ENCODE measurements at places on chromosomes 1 and 21.

- DNase-seq, result no peak
Observed at GRCh38 chr21:28962465-28962864, 30.2 kb downstream of the LTN1 start.

DNA sequence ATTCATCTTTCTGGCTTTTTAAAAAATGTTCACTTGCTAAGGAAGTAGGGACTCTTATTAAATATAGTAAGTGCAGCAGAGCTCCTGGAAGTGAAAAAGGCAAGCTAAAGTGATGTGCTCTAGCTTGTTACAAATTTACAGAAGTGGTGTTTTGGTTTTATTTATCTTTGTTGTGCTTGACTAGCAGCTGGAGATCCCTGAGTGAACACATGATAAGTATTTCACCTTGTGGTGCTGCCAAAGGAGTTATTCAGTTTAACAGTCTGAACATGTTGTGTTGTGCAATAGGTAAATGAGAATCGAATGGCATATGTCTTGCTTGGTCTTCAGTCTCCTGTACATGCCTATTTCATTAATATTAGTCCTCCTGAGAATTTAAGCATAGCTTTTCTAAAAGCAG is 315.7 kb downstream of the TPR start:
- DNase-seq, result no peak

DNA sequence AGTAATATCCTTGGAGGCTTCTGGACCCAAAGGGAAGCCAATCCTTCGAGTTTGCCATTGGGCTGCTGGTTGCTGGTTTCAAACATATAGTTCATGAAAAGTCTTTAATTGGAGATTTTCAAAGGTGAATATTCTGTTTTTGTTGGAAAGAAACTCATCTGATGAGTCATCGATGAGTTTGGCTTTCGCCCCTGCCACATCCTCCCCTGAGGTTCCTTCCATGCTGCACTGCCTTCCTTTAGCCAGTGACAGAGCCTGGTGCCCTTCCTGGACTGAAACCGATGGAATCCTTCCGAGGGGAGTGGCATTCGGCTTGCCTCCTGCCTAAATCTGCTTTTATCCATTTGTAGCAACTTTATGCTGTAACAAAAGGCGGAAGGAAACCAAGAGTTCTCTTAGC is 550.0 kb downstream of the KIF26B start:
- no peak for DNase-seq

GRCh38 chr1:225374996-225375395 is 52.8 kb downstream of the LBR start:
- DNase-seq, result no peak

GRCh38 chr1:236853921-236854604 is 59.0 kb downstream of the MTR start:
- DNase-seq, result no peak

DNA sequence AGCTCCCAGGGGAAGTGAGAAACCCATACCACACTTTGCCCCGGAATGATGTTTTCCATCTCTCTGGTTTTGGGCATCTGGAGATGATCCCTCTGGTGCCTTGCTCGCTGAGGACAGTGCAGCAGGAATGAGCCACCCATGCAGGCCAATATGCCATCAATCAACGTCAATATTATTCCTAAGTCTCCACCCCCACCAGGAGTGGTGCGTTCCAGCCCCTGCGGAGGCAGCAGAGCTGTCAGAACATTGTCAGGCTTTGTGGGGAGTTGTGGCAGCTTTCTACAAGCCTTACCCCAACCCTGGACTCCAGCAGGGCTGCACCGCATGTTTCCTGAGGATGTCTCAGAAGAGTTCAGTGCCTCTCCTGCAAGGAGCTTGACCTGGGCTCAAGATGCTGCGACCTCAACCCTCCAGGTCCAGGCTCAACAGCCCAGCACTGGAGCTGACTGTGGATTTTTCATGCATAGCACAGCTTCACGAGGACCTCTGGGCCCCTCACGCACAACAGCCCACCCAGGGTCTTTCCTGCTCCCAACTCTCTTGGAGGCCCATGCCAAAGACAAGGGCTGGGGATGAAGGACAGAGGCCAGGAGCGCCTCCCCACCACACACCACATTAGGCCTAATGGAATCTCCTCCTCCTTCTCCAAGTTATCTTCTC is 67.5 kb downstream of the PSMG1 start:
- DNase-seq, result no peak

DNA sequence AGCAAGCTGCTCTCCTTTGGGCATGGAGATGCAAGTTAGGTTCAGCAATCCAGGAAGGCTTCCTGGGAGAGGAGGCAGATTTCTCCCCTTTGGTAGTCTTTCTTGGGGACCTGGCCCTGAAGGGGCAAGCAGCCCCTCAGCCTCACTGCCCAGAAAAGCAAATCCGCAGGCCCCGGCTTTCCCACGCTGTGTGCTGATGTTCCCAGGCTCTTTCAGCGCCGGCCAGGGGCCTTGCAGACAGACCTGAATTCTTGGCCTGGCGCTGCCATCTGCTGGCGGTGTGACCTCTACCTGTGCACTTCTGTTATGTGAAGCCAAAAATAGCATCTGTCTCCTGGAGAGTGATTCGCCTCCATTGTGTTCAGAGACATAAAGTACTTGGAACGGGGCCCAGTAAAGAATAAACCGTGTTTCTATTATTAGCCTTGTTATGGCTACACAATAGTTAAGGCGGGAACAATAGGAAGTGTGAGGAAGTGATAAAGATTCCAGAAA is 64.8 kb downstream of the ALPL start:
- DNase-seq, result no peak

DNA sequence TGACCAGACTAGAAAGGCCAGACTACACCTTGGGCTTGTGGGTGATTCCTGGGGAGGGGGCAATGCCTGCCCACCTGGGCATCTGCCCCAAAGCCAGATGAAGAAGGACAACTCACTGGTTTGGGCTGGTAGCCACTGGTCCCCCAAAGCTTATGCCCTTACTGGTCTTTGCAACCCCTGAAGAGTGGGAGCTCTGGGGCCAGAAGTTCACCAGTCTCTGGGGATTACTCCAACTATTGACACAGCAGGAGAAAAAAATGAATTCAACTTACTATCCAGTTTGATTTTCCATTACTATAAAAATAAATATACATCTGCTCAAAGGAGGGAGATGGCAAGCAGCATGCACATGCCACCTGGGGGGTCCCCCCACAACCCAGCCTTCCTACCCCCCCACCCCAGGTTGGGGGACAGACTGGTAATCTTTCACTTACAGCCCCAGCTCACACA is 2.6 kb downstream of the AHDC1 start:
- no peak for DNase-seq

GRCh38 chr1:223341121-223341520 is 22.9 kb downstream of the SUSD4 start:
- DNase-seq, result peak; percentile 23

DNA sequence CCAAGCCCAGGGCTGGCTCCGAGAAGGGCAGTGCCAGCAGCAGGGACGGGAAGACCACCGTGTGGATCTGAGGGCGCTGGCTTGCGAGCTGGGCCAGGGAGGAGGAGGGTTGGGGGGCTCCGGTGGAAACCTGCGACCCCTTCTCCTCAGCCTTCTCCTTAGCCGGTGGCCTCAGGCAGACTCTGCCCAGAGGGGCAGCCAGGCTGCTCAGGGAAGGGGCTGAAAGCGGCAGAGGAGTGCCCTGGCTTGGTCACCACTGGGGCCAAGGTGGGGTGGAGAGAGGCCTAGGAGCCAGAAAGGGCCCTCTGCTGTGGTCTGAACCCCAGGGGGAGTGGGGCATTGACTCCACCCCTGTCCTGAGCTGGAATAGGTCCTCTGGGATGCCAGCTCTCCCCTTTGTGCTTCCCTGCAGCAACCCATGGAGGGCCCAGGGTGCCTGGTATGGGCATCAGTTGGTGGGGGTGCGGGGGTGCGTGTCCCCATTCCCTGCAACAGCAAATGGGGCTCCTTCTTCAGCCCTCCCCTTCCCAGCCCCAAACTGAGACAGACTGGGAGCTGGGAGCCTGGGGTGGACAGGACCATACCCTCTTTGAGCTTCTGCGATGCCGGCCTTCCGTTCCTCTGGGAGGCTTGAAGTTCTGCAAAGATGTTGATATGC is 6.5 kb upstream of the IBA57 start:
- DNase-seq, result peak; percentile 10

DNA sequence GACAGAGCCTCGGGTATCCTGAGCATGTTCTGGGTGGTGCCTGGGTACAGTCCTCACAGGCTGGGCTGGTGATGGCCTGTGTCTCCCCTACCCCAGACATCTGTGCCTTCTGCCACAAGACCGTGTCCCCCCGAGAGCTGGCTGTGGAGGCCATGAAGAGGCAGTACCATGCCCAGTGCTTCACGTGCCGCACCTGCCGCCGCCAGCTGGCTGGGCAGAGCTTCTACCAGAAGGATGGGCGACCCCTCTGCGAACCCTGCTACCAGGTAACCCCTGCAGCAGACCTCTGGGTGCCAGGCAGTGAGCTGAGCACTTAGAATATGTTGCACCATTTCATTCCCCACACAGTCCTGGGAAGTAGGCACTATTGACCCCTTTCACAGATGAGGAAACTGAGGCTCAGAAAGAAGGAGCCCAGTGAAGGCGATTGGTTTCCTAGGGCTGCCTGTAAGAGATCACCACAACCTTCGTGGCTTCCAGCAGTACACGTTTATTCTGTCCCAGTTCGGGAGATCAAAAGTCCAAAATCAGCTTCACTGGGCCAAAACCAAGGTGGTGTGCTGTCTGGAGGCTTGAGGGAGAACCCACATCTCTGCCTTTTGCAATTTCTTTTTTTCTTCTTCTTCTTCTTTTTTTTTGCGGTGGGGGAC is 11.8 kb downstream of the FBLIM1 start:
- no peak for DNase-seq

- no peak for DNase-seq
Observed at GRCh38 chr1:70169018-70169839, 36.1 kb downstream of the LRRC40 start.

- no peak for DNase-seq
Observed at GRCh38 chr1:160618763-160619274, 28.0 kb downstream of the SLAMF1 start.

DNA sequence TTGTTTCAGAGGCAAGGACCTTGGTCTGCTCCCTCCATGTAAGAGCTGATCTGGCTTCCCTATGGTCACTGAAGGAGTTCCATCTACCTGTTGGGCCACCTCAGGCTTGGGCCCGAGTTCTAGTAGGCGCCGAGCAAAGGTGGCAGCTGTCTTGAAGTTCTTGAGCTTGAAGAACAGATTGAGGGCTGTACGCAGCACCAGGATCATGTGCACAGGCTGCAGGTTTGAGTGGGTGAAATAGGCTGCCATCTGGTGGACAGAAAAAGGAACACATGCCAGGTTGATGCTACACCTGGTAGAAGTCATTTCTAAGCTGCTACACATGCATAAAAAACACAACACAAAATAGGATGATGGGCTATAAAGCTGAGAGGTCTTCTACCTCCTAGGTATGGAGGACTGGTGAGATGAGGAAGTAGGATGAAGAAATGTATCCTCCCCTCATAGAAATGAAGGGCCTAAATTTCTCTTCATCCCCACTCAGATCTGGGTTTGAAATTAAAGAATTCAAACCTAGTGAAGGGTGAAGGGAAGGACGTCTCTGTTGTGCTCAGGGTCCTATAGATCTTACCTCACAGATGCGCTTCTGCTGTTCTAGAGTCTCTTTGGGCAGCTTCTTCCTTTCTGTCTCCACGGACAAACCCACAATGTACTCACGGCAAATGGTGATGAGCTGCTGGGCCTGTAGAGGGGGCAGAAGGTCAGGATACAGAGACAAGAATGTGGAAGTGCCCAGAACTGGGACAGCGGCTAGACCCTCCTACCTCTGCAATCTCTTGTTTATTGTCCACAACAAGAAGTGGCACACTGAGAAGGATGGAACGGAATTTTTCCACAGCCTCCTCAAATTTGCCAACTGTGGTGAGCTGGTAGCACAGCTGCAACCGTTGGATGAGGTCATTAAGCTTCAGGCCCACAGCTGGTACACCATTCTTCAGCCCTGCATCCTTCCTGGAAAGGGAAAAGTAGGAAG is 6.6 kb upstream of the PEX19 start:
- peak; percentile 95 for DNase-seq

DNA sequence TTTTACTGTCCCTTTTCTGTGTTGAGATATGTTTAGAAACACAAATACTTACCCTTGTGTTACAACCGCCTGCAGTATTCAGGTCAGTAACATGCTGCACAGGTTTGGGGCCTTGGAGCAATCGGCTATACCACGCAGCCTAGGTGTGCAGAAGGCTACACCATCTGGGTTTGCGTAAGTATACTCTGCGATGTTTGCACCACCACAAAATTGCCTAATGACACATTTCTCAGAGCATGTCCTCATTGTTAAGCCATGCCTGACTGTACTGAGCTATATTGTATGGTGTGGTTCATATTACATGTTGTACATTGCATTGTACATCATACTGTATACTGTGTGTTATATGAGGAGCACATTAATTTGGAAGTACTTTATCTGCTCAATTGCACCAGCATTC is 247.4 kb downstream of the RHOU start:
- no peak for DNase-seq

- no peak for DNase-seq
Observed at GRCh38 chr1:12604114-12604874, 13.7 kb downstream of the DHRS3 start.

GRCh38 chr1:172211221-172211620 is 209.3 kb upstream of the C1orf105 start:
- no peak for DNase-seq

DNA sequence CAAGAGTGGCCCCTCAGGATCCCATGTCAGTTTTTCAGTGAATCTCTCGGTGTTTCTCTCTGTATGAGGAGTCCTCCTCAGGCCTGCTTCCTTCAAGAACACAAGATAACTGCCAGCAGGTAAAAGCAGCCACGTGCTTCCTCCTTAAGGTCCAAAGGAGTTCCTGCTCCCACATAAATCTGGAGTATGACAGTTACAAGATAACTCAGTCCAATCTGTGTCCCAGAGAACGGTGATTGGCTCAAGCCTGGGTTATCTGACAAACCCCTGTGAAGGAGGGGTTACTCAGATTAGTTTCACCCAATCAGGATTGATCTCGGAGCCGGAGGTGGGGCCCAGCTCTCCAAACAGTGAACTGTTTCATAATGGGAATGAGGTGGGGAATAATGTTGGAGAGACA is 5.8 kb upstream of the ANKRD13C start:
- DNase-seq, result no peak

DNA sequence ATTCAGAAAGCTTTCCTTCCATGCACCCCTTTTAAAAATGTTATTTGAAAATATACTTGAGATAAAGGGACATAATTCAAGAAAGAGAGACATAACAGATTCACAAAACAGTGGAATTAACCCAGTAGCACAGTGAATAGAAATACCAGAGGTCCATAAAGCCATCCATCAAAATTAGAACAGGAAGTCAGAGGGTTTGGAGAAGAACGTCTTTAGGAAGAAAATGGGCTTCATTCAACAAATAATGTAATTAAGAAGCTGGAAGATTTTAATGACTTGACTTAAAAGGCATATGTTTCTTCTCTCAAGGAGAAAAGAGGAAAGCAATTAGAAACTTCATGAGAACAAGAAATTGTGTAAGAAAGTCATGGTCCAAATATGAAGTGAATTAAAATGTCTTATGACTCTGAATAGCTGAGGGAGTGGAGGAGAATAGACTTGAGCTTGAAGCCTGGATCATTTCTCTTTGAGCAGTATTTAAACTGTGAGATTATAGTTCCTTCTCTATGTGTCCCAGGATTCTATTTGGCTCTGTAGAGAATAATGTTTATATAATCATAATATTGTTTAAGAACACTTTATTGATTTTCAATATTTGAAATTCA is 7.9 kb upstream of the HCRTR1 start:
- DNase-seq, result no peak

All from posterior cingulate gyrus (tissue), 11 donors.